ENCODE measurements at places on chromosomes 16 and 17.
A peak's percentile ranks its signal among the peaks of the same experiment; 100 is the strongest.

DNA sequence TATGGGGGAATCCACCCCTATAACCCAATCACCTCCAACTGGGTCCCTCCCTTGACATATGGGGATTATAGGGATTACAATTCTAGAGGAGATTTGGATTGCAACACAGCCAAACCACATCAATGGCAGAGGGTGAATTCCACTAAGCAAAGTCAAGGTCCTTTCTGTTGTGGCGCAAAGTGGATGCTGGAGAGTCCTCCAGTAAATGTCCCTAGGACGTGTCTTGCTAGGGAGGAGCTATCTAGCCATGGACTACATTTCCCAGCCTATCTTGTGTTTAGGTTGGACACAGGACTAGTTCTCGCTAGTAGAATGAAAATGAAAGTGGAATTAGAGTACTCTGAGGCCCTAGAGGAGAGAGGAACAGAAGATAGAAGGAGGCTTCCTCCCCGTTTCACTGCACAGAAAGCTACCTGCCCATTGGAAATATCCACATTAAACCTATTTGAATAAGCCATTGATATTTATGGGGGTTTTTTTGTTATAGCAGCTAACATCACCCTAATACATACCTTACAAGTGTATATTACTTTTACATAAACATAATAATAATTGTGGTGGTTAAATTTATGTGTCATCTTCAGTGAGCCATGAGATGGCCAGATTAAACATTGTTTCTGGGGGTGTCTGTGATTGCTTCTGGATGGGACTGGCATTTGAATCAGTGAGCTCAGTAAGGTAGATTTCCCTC lies 56.7 kb upstream of the ERCC4 start:
- no peak for DNase-seq

GRCh38 chr17:27525316-27525715 lies 69.1 kb downstream of the KSR1 start:
- DNase-seq: no peak

DNA sequence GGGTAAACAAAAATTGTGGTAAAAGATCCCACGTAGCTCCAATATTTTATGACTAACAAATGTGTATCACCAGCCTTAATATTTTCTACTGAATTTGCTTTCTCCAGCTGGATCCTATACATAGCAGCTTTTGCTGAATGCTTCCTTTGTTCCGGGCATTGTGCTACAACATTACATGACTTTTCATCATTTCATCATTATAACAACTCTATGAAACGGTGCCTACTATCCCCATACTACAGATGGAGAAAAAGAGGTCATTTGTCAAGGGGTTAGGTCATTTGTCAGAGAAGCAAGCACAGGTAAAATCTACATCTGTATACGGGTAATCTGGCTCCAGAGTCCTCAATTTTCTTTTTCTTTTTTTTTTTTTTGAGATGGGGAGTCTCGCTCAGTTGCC lies 74.3 kb downstream of the KANSL1 start:
- DNase-seq: no peak

- no peak for DNase-seq
Measured at GRCh38 chr17:42673885-42674754, 2.7 kb downstream of the PLEKHH3 start.

DNA sequence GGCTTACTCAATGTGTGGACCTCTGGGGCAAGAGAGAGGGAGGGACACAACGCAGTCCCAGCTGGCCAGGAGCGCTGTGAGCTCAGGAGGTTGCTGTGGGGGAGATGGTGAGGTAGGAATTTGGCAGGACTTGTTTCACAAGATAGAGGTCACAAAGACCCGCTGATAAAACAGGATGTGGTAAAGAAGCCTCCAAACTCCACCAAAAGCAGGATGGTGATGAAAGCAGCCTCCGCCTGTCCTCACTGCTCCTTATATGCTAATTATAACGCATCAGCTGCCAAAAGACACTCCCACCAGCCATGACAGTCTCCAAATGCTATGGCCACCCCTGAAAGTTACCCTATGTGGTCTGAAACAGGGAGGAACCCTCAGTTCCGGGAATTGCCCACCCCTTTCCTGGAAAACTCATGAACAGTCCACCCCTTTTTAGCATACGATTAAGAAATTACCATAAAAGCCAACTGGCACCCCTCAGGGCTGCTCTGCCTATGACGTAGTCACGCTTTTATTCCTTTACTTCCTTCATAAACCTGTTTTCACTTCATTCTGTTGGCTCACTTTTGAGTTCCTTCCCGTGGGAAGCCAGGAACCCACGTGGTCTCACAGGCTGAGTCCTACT lies 5.3 kb upstream of the EIF4A3 start:
- no peak for DNase-seq

GRCh38 chr17:17947309-17947708 lies 24.9 kb downstream of the TOM1L2 start:
- DNase-seq: no peak

- DNase-seq: peak; percentile 70
Measured at GRCh38 chr16:1414532-1415260, at the start of gene UNKL. Gene UNKL, minus strand, starts transcription at chr16:1414704. Its CDS starts 13 bp downstream, at chr16:1414691.

DNA sequence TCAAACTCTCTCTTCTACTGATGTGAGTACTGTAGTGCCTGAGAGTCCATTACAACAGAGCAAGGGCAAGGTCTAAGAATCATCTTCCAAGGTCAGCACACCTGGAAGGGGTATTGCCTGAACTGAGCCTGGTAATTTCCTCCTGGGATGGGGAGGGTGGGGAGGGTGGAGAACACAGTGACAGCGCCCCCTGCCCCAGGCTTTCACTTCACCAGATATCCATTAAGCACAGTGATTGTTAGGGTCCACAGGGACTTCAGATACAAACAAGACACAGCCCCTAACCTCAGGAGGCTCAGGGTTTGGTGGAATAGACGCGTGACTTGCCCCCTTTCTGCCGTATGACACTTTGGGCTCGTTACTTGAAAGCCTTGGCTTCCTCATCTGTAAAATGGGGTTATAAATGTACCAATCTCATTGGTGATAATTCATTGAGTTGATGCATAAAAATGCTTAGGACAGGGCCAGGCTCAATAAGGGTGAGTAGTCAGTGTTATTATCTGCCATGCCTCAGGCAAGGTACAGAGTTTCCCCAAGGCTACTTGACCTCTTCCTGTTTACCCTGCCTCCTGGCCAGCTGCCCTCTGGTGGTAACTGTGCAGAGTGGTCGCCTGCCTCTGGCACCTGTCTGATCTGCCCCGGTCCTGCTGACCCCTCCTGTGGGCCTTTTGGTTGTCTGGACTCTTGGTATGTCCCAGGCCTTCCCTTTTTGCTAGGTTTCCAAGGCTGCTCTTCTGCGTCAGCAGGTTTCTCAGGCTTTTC lies 13.1 kb upstream of the BRD7 start:
- DNase-seq: no peak

GRCh38 chr17:34235389-34236028 lies 19.6 kb upstream of the CCL2 start:
- DNase-seq: no peak

- peak; percentile 39 for DNase-seq
Measured at GRCh38 chr17:2056206-2057174, 1.6 kb downstream of the HIC1 start.

- DNase-seq: no peak
Measured at GRCh38 chr17:48645639-48646182, 19.6 kb upstream of the HOXB9 start.

- no peak for DNase-seq
Measured at GRCh38 chr17:10793816-10794215, 10.1 kb downstream of the TMEM238L start.

DNA sequence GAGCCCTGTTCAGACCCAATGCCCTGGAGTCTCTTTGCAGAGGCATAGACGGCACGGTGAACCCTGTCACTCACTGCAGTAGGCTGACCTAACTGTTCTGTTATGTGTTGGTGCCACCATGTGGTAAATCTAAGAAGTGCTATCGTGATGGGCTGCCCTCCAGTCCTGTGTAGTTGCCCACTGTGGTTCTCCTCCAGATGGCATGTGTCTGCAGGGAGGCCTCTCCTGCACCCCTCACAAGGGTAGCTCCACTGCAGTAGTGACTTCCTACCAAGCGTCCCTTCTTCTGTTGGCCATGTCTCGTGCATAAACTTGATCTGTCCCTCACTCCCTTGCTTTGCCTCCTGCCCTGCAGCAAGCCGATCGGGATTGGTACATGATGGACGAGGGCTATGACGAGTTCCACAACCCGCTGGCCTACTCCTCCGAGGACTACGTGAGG lies 5.8 kb downstream of the DHX38 start:
- peak; percentile 19 for DNase-seq

DNA sequence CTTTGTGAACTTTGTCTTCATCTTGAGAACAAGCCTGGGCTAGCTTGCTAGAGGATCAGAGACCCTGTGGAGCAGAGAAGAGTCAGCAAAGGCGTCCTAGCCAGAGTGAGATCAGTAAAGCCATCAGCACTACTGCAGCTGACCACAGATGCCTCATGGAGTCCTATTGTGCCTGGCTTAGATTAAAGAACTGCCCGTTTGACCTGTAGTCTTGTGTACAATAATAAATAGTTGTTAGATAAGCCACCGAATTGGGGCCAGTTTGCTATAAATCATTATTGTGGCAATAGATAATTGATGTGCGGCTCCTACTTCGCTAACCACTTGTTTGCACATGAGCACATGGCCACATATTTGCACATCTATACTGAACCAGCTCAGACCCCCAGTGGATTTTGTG lies 103.0 kb downstream of the CYLD start:
- DNase-seq: no peak

DNA sequence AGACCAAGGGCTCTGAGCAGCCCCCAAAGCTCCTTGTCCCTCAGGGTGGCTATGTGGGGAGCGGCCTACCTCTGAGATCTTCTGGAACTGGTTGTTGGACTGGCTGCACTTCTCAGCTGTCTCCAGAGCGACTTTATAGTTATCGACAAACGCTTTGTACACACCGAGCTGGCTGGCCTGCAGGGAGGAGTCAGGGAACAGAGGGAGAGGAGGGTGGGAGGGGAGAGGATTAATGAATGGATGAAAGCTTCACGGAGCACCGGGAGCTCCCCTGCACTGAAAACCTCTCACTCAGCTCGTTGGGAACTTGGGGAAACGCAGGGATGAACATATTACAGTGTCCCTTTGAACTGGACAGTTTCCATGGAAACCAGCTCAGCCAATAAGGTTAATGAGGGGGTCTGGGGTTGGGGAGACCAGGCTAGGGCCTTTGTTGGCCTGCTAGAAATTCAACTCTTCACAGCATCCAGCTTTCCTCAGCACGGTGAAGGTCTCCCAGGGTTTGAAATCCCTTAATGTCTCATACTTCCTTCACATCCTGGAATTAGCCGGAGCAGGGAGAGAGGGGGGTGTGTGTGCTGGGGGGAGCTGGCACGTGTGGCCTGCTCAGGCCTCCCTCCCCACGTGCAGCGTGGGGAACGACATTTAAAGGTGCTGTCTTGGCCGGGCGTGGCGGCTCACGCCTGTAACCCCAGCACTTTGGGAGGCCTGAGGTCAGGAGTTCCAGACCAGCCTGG lies 86.7 kb downstream of the TIMM22 start:
- DNase-seq: no peak

- peak; percentile 28 for DNase-seq
Measured at GRCh38 chr16:8962393-8963009, 1.2 kb downstream of the USP7 start.

- DNase-seq: no peak
Measured at GRCh38 chr17:55444471-55445441, 23.1 kb upstream of the MMD start.

DNA sequence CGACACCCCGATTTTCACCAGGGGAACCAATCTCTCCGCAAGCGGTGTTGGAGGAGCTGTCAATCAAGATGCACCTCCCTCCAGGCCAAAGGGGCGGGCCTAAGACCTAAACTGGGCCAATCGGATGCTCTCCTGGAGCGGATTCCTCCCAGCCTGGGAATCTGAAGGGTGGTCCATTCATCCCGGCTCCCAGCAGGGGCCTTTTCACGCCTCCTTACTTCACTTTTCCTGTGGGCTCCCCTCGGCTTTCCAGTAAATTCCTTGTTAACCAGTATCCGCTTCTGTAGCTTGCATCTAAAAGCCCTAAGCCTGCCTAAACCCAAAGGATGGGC lies 17.1 kb downstream of the C16orf74 start:
- DNase-seq: no peak

- no peak for DNase-seq
Measured at GRCh38 chr17:47225911-47226688, 17.0 kb downstream of the MYL4 start.

- no peak for DNase-seq
Measured at GRCh38 chr17:80890921-80891396, 100.7 kb upstream of the CHMP6 start.

GRCh38 chr16:87957296-87958094 lies 6.3 kb downstream of the BANP start:
- DNase-seq: no peak

DNA sequence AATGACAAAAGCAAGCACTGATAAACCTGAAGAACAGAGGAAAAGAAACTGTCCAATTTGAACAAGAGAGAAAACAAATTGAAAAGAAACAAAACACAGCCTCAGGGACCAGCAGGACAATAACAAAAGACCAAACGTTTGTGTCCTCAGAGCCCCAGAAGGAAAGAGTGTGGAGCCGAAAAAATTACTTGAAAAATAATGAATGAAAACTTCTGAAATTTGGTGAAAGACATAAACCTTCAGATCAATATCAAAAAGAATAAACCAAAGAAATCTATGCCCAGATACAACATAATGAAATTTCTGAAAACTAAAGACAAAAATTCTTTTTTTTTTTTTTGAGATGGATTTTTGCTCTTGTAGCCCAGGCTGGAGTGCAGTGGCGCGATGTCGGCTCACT lies 45.6 kb downstream of the CCDC57 start:
- no peak for DNase-seq
